ENCODE measurements at places on chromosomes 13 and 19. TPM values are rescaled to one million over a fixed set of nuclear protein-coding genes. Genes with fewer than 3 reads are reported as not detected.

DNA sequence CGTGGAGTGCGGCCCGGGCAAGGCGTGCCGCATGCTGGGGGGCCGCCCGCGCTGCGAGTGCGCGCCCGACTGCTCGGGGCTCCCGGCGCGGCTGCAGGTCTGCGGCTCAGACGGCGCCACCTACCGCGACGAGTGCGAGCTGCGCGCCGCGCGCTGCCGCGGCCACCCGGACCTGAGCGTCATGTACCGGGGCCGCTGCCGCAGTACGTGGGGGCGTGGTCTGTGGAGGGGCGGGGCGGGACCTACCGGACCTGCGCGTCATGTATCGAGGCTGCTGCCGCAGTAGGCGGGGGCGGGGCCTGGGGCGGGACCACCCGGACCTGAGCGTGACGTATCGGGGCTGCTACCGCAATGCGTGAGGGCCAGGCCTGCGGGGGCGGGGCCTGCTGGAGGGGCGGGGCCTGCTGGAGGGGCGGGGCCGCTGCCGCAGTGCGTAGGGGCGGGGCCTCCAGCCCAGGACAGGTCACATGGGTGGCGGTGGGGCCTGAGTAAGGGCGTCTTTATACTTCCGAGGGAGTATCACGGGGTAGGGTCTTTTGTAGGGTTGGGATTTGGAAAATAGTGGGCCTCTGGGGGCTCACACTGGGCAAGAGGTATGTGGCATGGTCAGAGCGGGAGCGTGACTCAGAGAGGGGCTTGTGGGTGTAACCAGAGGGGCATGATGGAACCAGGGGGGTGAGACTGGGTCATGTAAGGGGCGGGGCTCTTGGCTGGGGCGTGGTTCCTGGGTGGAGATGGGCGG is 4.3 kb downstream of the FSTL3 start:
- DNase-seq = peak; percentile 89

DNA sequence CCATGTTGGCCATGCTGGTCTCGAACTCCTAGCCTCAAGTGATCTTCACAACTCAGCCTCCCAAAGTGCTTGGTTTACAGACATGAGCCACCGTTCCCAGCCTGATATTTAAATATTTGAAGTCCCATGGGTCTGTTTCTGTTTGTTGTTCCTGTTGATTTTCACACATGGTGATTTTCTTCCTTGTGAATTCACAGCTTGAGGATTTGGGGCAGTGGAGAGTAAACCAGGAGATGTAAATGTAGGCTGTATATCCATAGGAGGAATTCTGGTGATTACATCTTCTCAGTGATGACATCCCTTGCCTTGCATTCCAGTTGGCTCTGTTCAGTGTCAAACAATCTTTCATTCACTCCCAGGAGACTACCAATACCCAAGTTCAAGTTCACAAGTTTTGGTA is 471.9 kb downstream of the KCTD12 start:
- DNase-seq = no peak

GRCh38 chr13:42116225-42116624 is 67.8 kb downstream of the DGKH start:
- DNase-seq = no peak

DNA sequence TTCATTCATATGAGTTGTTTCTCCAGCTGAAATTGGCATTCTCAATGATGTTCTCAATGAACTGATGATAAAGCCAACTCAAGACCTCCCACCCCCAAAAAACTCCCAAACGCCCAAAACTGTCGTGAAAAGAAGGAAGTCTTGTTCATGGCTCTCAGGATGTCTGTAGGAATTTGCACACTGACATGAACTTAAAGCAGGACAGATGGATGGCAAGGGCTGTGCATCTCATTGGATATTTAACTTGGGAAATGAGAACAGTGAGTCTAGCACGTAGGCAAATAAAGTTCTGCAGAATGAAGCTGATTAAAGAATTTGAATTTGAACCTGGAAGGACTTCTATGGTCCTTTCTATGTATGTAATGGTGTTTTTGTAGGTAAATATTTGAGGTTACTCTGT is 305.7 kb downstream of the SHISA2 start:
- no peak for DNase-seq

DNA sequence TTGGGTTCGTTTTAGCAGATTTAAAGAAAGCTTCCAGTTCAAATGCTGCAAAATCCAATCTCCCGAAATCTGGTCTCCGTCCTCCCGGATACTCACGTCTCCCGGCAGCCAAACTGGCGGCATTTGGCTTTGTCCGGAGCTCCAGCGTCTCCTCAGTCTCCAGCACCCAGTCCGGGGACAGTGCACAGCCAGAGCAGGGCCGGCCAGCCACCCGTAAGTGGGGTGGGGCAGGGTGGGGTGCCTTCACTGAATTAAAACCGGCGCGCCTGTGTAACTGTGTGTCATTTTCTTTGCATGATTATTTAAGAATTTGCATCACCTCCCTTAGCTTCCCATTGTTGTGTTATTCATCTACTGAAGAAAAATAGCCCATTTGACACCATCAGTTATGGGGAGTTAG is 280.6 kb downstream of the MTUS2 start:
- DNase-seq = no peak

DNA sequence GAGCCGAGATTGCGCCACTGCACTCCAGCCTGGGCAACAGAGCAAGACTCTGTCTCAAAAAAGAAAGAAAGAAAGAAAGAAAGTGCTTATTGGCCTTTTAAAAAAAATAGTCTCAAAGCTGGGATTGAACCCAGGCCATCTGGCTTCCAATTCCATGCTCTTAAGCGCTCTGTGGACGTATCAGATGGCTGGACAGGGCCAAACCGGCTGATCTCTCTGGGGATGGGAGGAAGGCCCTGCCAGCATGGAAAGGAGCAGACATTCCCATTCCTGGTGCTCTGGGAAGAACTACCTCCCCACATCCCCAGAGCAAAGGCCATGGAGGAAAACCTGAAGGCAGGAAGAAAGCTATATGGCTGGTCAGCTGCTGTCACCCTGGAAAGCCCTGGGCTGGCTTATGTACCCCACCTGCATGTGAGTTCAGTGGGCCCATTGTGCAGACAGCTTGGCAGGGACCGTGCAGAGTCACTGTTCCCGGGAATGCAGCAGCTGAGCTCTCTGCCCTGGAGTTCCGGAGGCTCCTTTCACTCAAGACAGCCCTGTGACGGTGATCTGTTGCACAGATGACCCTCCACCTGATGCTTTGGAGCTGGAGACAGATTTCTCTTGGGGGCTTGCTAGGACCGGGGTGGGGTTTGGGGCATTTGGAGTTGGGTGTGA is 84.3 kb downstream of the SIPA1L3 start:
- no peak for DNase-seq

DNA sequence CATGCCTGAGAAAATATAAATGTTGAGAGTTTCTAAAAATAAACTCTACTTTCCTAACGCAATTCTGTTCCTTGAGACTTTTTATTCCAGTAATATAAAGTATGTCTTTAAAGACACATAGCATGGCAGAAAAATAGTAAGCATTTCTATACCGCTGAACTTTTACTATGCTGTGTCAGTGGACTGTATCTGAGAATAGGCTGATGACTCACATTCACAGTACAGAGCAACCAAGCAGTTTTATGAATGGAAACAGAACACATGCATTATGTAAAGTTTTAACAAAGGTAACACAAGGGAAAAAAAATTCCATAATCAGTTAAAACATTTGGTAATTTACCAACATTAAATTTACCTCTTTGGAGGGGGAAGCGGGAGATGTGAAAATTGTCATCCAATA is 38.4 kb downstream of the ZDHHC20 start:
- no peak for DNase-seq

- no peak for DNase-seq
Observed at GRCh38 chr13:95098916-95099315, 202.3 kb downstream of the ABCC4 start.

DNA sequence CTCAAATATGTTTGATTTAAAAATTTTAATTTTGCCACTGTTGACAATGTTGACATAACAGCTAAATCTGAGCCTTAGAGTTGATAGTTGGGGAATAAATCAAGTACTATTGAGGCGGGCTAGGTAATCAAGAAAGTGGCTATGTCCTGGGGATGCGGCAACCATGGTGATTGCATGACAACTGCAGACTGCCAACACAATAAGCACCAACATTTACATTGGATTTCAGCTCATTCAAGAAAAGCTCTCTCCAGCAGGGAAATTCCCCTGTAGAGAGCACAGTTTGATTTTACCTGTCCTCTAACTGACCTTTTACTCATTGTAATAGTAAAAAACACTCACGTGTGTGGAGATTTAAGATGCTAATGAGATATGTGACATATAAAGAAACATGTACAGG is 63.1 kb downstream of the ZNF100 start:
- DNase-seq = no peak

GRCh38 chr13:21683034-21683733 is 12.3 kb downstream of the FGF9 start:
- DNase-seq = peak; percentile 59

GRCh38 chr19:14576363-14576762 is 4.5 kb upstream of the NDUFB7 start:
- no peak for DNase-seq

GRCh38 chr13:99332456-99332855 is 25.3 kb upstream of the GPR183 start:
- DNase-seq = no peak

GRCh38 chr13:45278096-45278645 is 62.8 kb downstream of the TPT1 start:
- DNase-seq = no peak

- DNase-seq = no peak
Observed at GRCh38 chr13:111202156-111202621, 87.1 kb downstream of the ARHGEF7 start.

DNA sequence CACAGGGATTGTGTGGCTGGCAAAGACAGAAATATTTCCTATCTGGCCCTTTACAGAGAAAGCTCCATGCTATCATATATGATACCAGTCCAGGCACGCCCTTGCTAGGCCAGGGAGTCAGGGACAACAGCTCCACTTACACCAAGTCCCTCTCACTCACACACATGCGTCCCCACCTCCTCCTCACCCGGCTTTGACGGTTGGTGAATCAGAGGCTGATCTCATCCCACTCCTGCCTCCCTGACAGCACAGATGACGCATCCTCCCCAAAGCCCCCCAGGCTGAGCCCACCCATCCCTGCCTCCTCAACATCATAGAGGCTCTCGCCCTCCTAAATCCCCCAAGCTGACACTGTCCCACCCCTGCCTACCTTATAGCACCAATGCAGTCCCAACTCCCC is 62.7 kb downstream of the F2RL3 start:
- no peak for DNase-seq

- peak; percentile 6 for DNase-seq
Observed at GRCh38 chr13:26679411-26680122, 81.0 kb downstream of the GPR12 start.

DNA sequence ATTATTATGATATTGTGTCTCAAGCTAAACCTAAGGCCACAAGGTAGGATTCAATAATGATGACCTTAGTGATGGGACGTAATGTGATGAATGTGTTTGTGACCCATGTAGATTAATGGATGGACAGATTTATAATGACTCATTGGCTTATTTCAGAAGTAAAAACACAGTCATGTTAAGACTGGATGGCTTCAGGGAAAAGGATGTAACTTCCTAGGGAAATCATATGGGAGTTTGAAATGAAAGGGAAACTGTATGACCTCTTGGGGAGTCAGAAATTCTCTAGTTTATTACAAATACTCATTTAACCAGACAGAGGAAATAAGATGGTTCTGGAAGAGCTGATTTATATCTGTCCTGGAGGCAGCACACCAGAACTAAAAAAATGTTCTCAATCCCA is 2.9 kb downstream of the EDNRB start:
- no peak for DNase-seq

DNA sequence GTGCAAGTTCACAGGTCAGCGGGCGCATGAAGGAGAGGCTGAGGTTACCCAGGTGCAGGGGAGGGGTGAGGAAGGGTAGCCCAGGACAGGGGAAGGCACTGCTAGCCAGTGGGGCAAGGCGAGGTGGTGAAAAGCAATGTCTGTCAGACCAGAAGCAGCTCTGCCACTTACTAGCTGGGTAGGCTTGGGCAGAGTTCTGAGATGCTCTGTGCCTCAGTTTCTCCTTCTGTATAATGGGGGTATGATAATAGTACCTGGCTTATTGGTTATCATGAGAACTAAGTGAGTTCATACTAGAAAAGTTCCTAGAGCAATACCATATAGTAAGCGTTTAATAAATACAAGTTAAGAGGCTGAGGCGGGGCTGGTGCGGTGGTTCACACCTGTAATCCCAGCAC is 14.3 kb upstream of the SCN1B start:
- no peak for DNase-seq

- no peak for DNase-seq
Observed at GRCh38 chr19:1233115-1233667, 4.6 kb downstream of the CBARP start.

DNA sequence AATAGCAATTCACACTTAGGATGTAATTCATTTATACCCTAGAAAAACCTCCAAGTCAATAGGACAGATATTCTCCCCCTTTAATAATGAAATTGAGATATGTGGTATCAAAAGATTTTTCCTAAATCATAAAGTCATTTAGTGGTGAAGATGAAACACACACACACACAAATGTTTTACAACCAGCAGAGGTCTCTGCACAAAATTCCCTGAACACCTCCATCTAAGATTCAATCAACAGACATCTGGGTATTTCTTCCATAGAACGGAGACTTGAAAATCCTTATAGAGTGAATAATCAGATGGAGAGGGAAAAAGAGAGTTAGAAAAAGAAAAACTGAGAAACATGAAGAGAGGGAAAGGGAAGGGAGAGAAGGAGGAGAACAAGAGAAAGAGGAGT is 52.8 kb downstream of the MYCBP2 start:
- no peak for DNase-seq

DNA sequence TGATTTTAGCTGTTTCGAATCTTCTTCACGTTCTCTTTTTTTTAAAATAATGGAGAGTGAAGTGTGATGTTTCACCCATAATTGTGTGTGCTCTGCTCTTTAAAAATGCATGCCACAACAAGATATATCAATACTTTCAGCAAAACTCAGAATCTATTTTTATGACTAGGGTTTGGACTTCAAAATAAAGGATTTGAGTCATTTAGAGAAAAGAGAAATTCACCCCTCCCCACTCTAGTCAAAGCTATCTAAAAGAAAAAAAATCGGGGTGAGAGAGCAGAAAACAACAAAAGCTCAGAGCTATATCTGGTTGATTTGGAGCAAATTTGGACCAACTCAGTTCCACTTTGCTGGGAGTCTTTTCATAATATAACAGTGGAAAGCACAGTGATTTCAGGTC is 244.5 kb downstream of the DNAJC15 start:
- DNase-seq = no peak

SPACA4 gene
- polyA plus RNA-seq = not detected

MAST1 gene
- polyA plus RNA-seq = 0.25 TPM

SBK2 gene
- 0.07 TPM for polyA plus RNA-seq

COMMD6 gene
- polyA plus RNA-seq = 95.7 TPM

C19orf18 gene
- polyA plus RNA-seq = 0.11 TPM

CDX2 gene
- polyA plus RNA-seq = not detected

SIGLEC12 gene
- not detected for polyA plus RNA-seq

GRK1 gene
- polyA plus RNA-seq = 0.02 TPM

PSG1 gene
- polyA plus RNA-seq = 14.4 TPM

CLEC11A gene
- 136 TPM for polyA plus RNA-seq

MEIS3 gene
- polyA plus RNA-seq = 51.3 TPM

KLK13 gene
- polyA plus RNA-seq = not detected

FBN3 gene
- not detected for polyA plus RNA-seq

ZNF888 gene
- polyA plus RNA-seq = 1.1 TPM

CGB8 gene
- polyA plus RNA-seq = 0.22 TPM

PRR20A gene
- not detected for polyA plus RNA-seq

IL4I1 gene
- polyA plus RNA-seq = 0.12 TPM

OLFM2 gene
- polyA plus RNA-seq = 88.3 TPM

SELENOV gene
- not detected for polyA plus RNA-seq

GPR180 gene
- 2.4 TPM for polyA plus RNA-seq

PRKCG gene
- polyA plus RNA-seq = not detected

Measured in BJ (cell line).